ENCODE measurements at places on chromosomes 2 and 18. TPM values are rescaled to one million over a fixed set of nuclear protein-coding genes. Genes with fewer than 3 reads are reported as not detected.

- no peak for DNase-seq
Observed at GRCh38 chr2:182066400-182067087, 80.9 kb downstream of the PPP1R1C start.

- no peak for DNase-seq
Observed at GRCh38 chr2:226483143-226483542, 316.5 kb downstream of the IRS1 start.

GRCh38 chr2:96148410-96149217 lies 3.4 kb upstream of the DUSP2 start:
- peak; percentile 69 for DNase-seq

DNA sequence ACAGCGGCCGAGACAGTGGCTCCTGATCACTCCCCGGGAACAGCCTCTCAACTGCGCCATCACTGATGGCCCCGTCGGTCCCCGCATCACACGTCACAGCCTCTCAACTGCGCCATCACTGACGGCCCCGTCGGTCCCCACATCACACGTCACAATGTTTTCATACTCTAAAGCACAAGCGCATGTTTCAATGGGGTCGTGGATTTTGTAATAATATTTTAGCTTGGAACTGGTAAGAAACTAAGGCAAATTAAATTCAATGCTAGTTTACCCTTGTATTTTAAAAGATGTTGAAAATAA lies 44.2 kb upstream of the CTDP1 start:
- no peak for DNase-seq

- DNase-seq = no peak
Observed at GRCh38 chr2:173272849-173273248, 81.8 kb upstream of the CDCA7 start.

The GGCX gene
- 24.6 TPM for polyA plus RNA-seq

The CNTNAP5 gene
- polyA plus RNA-seq = 0.16 TPM

Data from muscle of leg (tissue), 16 donors.